ENCODE measurements at places on chromosomes 3 and 15.
A peak's percentile ranks its signal among the peaks of the same experiment; 100 is the strongest.

DNA sequence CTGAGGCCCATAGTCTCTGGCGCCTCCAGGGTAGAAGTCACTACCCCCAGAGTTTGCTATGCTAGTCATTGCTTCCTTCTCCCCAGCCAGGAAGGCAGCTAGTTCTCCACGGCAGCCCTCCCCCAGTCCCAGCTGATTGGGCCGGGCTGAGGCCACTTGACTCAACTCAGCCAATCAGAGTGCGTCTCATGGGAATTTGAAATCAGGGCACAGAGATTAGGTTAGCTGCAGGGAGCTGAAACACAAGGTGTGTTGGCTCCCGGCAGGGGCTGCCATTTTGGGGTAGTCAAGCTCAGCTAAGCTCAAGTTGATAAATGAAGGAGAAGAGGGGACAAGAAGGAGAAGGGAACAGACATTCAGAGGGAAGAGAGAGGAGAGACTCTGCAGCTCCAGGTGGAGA is 32.8 kb downstream of the LINGO1 start:
- peak; percentile 9 for DNase-seq

DNA sequence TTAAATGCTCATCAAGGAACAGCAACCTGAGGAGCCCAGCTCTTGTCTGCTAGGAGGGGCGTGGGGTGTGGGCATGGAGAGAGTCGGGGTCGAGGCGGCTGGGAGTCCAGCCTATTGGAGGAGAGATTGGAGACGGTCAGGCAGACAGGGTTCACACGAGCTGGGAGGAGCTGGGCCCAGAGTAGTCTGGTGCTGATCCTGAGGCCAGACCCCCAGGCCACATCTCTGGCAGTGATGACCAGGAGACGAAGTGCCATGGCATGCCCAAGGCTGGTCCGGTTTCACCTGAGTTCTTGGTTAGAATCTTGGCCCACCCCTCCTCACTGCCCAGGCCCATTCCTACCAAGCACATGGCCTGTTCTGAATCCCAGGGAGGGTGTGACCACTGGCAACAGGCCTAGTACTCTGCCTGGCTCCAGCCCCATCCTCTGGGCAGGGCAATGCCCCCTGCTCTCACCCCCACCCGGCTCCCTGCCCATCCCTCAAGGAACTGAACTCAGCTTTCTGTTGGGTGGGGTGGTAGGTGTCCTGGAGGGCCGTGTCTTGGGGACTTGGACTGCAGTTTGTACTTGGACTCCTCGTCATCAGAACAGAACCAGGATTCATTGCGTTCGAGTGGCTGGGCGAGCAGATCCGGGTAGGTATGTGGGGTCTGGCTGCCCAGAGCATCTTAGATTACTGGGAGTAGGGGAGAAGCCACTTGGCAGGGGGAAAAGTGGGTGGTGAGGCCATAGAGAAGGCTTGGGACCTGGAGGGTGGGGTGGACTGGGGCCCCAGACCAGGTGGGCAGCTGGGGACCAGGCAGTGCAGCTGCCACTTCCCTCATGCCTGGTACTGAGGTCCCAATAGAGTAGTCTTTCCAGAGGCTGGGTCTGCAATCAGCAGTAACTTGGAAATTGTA is 20.8 kb downstream of the SLC28A1 start:
- no peak for DNase-seq

DNA sequence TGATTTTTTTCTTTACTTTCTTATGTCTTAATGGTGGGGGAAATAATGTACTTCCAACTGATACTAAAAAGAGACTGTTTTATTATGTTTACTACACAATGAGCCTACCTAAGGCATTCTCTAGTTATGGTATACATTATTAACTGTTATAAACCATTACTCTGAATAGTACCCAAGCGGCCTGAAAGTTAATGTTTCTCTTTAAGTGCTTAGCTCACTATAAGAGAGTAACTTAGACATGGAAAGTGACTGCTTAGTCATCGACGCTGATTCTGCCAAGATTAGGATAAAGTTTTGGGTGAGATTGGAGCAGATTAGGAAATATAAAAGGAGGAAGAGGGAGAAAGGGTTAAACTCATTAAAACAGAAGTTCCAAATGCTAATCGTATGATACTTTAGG is 365.0 kb downstream of the NLGN1 start:
- no peak for DNase-seq

DNA sequence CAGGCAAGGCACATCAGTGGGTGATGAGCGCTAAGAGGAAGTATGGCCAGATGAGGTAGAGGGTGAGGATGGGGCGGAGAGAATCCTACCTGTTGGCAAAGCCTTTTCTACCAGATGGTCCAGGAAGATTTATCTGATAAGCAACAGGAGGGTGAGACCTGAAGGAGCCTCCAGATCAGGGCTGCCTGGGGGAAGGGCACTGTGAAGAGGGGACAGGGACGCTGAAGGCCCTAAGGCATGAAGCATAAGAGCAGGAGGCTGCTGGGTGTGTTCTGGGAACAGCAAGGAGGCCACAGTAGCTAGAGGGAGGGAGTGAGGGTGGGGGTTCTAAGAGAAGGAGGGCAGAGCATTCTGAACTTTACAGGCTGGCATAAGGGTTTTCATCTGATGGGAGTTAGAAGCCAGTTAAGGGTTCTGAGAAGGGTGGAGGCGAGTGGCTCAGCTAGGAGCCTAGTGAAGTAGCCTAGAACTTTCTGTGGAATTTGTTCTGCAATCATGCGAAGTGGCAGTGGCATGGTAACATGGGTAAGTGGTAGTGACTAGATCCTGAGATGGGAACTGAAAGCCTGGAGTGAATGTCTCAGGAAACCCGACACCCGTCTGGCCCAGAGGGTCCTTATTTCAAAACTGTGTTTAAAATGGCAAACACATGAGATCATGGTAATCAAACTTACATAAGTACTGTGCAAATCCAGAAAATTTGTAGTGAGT is 29.9 kb downstream of the CGNL1 start:
- DNase-seq, result no peak

GRCh38 chr15:68589783-68590710 is 11.3 kb downstream of the CORO2B start:
- no peak for DNase-seq

- no peak for DNase-seq
Observed at GRCh38 chr3:4758249-4758860, 220.9 kb upstream of the BHLHE40 start.

- no peak for DNase-seq
Observed at GRCh38 chr3:69121950-69122349, 445 bp downstream of the LMOD3 start.

GRCh38 chr3:196246612-196247308 is 30.4 kb downstream of the SLC51A start:
- DNase-seq, result peak; percentile 17

DNA sequence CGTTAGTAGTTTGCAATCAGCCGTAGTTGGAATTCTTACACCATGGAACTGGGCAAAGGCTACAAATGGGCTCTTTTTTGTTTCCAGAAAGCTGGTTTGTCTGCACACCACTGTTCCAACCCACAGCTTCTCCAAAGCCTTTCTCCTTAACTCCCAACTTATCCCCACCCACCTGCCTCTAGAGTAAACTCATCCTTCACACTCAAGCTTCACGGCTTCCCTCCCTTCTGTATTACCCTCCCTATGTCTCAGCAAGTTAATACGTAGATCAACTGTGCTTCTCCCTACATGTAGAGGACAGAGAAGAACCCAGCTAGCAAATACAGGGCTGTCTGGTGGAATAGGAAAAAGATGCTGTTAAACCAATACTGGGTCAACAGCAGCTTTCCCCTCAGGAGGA is 363.0 kb upstream of the IL12A start:
- no peak for DNase-seq

DNA sequence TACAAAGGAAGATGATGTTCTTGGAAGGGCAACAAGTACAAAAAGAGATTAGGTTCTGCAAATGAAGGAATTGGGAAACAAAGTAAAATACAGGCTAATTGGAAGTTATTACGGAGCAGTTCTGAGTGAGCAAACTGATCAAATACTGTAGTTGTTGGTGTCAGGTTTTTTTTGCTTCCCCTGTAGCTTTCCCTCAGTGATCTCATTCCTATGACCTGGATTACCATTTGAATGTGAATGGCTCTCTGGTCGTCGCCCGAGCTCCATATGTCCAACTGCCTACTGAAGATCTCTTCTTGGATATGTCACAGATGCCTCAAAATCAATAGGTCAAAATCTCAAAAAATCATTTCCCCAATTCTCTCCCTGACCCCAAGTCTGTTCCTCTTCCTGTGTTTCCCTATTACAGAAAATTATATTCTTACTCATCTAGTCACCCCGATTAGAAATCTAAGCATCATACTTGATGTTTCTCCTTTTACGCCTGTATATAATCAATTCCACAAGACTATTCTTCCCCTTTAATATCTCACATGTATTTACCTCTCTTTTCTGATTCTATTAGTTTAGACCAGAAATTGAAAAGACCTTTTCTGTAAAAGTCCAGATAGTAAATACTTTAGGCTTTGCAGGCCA is 29.0 kb downstream of the GOLM2 start:
- DNase-seq, result no peak

DNA sequence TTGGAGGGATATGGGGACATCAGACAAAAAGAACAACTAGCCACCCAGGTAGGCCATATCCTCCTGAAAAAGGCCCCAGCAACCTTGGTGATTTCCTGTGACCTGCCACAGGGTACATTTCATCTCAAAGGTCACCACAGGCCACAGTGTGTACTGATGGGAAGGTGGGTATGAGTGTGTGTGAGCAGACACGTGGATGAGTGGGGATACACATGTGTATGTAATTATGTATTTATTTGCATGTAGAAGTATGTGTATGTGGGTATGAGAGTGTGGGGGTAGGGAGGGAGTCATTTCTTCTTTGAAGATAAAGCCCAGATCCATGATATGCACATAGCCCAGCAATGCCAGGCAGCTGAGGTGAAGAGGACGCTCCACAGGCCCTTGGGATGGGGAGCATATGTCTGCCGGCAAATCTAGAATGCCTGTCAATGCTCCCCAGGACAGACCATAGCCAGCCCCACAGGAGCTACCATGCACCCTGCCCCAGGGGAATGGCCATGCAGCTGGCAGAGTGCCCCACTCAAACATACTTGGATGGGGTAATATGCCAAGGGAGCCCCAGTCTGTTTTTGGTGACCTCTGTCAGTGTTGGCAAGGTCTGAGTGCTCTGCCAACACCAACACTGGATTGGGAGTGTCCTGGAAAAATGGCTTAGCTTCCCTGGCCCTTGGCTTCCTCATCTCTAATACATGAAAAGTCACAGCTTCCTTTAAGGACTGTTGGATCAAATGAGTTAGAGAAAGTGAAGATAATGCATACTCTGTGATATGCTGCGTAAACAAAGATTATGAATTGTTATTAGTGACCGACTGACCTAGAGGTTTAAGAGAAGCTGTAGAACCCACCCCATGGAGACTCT is 42.4 kb downstream of the RAB6B start:
- DNase-seq, result no peak

DNA sequence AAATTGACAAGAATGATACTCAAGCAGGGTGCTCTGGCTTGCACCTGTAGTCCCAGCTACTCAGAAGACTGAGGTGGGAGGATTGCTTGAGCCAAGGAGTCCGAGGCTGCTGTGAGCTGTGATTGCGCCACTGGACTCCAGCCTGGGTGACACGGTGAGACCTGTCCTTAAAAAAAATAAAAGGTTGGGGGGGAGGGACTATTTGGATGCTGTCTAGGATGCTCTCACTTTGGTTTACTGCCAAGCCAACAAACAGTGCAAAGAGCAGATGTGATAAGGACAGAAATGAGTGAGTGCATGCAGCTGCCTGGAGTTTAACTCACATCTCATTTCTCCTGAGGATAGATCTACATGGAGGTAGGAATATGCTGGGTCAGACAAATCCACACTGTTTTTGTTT is 130.0 kb downstream of the FRMD4B start:
- no peak for DNase-seq

DNA sequence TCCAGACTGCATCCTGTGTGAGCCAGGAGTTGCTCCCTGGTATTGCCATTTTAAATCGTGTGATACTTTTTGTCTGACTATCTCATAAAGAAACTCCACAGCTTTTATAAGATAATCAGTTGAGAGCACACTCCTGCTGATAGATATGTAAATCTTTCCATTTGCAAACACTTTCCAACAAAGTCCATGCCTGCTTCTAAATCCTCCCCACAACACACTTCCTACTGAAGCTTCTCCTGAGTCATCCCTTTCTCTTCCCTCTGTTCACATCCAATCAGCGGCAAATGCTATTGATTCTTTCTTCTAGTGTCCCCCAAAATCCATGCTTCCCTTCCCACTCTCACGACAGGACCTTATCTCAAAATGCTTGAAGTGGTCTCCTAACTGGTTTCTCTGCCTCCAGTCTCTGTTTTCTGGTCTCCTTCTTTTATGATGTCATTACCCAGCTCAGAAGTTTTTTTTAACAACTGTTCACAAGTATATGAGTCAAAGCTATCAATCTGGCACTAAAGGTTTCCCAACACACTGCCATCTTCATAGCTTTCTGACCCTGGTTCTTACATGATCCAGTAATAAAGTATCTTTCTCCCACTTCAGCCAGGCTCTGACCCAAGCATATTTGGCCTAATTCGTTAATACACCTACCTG is 4.5 kb upstream of the WWTR1 start:
- DNase-seq, result no peak

DNA sequence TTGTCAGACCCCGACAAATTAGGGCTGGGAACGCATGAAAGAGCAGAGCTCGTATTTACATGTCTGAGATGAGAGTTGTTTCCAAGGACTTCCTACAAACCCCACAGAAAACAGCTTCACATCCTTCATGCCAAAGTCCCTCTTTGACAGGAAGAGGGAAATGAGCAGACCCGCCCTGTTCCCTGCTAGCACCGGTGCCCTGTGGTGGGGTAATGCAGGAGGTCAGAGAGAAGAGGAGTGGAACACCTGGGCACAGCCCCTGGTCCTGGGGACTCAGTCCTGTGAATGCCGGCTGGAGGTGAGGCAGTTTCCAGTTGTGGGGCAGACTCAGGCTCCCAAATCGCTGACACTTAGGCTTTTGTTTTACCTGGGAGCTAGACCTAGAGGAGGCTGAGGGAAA is 4.0 kb downstream of the PLA2G4D start:
- no peak for DNase-seq

GRCh38 chr15:40554161-40554525 is 10.7 kb downstream of the CCDC32 start:
- no peak for DNase-seq

All from activated CD4-positive, alpha-beta T cell treated with anti-CD3 and anti-CD28 coated beads for 48 hours (primary cell).